ENCODE measurements at places on chromosomes 12 and 14.

- no peak for DNase-seq
These were observed 83.7 kb downstream of the DPF3 start for GRCh38 chr14:72810201-72810600.

- DNase-seq: no peak
These were observed 102.0 kb downstream of the KCNMB4 start for GRCh38 chr12:70467918-70468733.

- peak; percentile 83 for DNase-seq
These were observed 55.1 kb downstream of the CMAS start for GRCh38 chr12:22100958-22101748.

GRCh38 chr12:76611533-76611932 lies 52.0 kb upstream of the OSBPL8 start:
- peak; percentile 71 for DNase-seq

- no peak for DNase-seq
These were observed 693.4 kb downstream of the VRK1 start for GRCh38 chr14:97490521-97491070.

- no peak for DNase-seq
These were observed 11.5 kb upstream of the C14orf132 start for GRCh38 chr14:96027431-96028355.

DNA sequence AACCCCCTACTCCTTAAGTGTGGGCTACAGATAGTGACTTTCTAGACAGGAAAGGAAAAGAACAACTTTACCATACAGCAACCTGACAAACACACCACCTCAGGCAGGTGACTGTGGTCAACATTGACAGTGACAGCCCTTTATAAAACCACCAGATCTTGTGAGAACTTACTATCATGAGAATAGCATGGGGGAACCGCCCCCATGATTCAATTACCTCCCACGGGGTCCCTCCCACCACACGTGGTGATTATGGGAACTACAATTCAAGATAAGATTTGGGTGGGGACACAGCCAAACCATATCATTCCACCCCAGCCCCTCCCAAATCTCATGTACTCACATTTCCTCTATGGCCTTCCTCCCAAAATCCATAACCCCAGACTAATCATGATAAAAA lies 16.3 kb downstream of the OR10P1 start:
- no peak for DNase-seq

DNA sequence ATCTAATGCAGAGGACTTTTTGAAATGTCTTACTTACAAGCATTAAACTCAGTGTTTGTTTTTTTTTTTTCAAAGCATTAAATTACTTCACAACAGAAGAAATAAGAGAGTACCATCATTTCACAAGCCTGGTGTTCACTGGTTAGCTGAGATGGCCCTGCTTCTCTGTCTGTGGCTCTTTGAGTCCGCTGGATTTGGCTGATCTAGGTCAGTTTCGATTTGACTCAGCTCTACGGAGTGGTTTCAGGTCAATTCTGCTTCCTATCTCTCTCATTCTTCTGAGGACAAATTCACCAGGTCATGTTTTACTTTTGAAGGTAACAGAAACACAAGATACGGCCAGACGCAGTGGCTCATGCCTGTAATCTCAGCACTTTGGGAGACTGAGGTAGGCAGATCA lies 1066.1 kb downstream of the FLRT2 start:
- no peak for DNase-seq

GRCh38 chr14:96581902-96582301 lies 79.7 kb downstream of the PAPOLA start:
- DNase-seq: no peak

DNA sequence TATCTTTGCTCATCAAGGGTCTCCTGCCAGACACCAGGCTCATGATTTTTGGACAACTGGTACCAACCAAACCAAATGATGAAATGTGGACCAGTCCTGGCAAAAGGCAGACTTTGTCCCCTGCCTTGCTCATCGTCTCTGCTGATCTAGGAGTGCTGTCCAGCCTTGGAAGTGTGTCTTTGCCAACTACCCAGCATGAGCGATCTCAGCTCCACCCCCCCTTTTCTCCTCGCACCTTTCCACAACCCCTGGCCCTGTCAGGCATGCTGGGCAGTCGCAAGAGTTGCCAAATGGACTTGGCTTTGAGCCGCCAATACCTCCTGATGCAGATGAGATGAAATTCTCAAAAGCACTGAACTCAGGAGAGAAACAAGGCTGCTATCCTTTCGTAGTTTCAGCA lies 174.3 kb downstream of the KCNA5 start:
- no peak for DNase-seq

GRCh38 chr12:68910128-68910527 lies 22.8 kb downstream of the CPM start:
- DNase-seq: no peak

DNA sequence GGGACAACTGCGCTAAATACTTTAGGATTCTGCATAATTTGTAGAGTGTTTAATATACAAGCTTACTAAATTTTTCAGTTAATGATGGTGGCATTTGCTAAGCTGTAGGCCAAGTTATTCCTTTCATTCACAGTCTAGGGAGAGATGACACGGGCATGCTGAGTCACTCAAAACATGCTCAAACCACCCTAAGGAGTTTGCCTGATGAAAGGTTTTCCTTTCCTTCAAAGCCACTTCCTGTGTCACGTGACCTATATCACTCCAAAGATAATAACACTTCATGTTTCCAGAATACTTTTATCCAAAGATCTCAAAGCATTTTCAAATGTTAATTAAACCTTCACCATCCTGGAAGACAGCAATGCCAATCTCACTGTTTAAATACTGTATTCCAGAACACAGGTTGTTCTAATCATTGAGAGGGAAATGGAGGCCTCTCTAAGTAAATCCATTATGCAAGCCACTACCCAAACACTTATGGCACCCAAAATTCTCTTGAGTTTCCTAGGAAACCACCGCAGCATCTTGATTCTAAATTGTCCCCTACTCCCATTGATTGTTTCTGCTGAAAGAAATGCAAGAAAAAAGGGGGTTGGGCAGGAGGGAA lies 207.0 kb upstream of the CDKN3 start:
- no peak for DNase-seq

DNA sequence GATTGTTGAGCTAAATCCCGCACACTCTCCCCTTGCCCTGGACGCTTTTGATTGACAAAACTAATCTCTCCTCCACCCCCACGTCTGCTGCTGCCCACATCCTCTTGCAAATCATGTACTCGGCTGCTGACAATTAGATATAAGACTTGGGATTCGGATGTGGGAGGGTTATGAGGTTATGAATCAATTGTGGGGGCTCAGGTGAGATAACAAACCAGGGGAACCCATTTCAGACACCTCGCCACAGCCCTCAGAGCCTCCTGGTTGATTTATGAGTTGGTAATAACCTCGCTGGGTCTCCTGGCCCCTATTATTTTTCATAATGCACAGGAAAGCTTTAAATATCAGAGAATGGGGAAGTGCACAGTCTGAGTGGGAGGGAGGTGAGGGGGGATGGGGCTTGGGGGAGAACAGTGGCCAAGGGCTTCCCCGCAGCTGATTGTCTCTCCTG lies 449.9 kb downstream of the DPF3 start:
- DNase-seq: no peak

GRCh38 chr12:124703856-124704255 lies 136.4 kb upstream of the NCOR2 start:
- DNase-seq: no peak

- no peak for DNase-seq
These were observed 19.7 kb upstream of the FAM222A start for GRCh38 chr12:109693653-109694600.

GRCh38 chr14:105427936-105428485 lies 8.4 kb downstream of the MTA1 start:
- no peak for DNase-seq

DNA sequence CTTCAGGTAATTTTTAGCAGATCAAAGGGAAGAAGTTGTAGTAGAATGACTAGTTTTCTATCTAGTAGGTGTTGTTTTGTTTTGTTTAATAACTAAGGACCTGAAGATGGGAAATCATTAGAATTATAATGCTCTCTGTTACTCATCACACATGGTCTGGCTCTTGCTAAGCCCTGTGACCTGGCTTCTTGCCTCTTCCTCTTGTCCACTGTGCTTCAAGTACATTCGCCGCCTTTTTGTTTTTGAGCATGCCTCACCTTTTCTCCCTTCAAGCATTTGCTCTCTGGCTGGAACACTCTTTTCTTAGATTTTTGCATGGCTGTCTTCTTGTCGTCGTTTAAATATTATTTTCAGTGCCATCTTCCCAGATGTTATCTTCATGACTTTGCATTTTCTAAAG lies 47.7 kb downstream of the DAAM1 start:
- DNase-seq: no peak

DNA sequence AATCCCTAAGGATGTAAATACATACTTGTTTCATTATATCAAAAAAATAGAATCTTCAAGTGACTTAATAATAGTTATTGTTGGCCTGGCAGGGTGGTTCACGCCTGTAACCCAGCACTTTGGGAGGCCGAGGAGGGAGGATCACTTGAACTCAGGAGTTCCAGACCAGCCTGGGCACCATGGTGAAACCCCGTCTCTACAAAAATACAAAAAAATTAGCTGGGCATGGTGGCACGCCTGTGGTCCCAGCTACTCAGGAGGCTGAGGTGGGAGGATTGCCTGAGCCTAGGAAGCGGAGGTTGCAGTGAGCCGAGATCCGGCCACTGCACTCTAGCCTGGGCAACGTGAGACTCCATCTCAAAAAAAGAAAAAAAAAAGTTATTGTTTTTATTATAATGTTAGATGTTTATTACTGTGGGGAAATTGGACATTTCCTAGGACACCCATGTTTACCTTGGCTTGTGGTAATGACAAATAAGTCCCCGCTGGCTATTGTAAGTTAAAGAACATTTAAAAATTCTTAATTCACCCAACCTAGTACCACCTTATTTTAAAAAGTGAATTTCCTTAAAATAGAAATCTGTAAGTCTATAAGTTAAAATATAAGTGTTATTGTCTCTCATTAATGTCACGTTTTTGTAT lies 1.8 kb downstream of the USP15 start:
- DNase-seq: no peak

DNA sequence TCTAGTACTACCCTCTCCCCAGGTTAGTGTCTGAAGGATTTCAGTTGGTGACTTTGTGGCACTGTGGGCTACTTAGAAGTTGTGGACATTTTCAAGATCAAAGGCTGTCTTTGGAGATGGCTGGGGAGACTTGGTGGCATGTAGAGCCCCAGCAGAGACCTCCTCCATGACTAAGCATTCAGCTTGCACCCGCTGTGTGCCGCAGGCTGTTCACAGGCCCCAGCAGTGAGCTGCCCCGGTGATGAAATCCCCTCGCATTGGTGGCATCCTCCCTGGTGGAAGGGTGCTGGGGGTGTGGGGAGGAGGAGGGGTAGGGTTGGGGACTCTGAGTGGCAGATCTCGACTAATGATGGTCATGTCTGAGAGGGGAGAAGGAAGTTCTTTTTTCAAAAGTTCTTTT lies 173.9 kb downstream of the TSPAN9 start:
- DNase-seq: no peak

- peak; percentile 3 for DNase-seq
These were observed 2.3 kb downstream of the CDKN1B start for GRCh38 chr12:12719496-12719895.

GRCh38 chr14:90647473-90648005 lies 168.7 kb downstream of the TTC7B start:
- DNase-seq: no peak

GRCh38 chr14:96895658-96896271 lies 98.6 kb downstream of the VRK1 start:
- DNase-seq: no peak

- no peak for DNase-seq
These were observed 2.7 kb downstream of the OTX2 start for GRCh38 chr14:56807386-56808109.

DNA sequence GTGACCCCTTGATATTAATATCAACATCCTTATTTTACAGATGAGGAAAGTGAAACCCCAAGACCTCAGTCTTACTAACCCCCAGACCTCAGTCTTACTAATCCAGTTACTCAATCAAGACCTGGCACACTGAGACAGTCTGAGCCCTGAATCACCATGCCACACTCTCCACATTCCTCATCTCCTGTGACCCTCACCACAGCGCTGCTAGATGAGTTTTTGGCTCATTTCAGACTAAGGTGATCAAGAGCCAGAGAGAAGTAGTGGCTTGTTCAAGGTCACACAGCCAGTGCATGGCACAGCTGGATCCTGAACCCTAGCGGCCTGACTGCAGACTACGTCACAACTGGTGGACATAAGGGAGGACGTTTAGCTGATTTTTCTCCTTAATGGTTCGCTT lies 579.2 kb downstream of the BCL11B start:
- no peak for DNase-seq

DNA sequence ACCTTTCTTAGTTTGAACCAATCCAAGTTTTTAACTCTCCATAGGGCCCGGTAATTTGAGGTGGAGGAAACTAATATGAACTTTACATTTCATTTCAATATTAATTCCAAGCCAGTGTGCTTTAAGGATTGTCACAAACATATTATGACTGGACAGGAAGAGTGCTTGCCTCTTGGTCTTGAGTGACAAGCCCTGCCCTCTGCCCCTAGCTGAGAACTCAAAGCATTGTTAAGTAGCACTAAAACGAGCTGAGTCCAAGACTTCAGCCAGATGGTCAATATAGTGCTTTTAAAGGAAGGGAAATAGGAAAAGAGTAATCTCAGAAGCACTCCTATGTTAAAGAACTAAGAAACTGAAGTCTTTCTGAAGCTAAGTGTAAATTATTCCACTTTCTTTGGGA lies 17.1 kb downstream of the TRMT5 start:
- no peak for DNase-seq

DNA sequence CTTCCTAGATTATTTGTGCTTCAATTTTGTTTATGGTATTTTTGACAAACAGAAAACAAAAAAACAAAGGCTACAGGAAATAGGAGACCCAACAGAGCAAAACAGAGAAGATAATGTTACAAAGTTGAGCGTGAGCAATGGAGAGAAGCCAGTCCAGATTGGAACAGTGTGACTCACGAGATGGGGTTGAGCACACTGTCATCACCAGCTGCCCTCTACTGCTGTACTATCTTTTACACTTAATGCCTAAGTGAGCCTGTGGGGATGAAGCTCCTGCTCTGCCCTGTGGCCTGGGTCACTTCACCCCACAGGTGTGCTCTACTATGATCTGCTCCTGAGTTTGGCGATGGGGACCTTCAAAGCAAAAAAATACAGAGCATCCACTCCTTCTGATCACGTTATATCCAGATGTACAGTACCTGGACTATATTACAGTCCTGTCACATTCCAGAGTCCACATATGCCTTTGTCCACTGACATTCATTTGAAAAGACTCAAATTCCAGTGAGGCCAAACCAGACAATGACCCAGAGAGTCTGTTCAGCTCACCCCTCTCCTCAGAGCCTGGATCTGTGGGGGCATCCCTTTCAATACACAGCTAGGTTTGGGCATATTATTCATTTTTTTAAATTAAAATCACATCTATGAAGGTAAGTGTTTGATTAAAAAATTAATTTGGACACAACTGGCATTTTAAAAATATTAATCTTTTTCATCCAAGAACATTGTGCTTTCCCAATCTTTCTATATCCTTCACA lies 4.4 kb downstream of the IPO8 start:
- DNase-seq: no peak

- no peak for DNase-seq
These were observed at the start of gene GPR68 for GRCh38 chr14:91244501-91244901. Gene GPR68 (minus strand): TSS chr14:91244704. CDS start chr14:91235050, 9,654 bp downstream.

GRCh38 chr12:58765076-58765475 lies 155.2 kb downstream of the LRIG3 start:
- DNase-seq: no peak
